ENCODE measurements at places on chromosomes 12 and 14. TPM values are rescaled to one million over a fixed set of nuclear protein-coding genes. Genes with fewer than 3 reads are reported as not detected.

- no peaks in the 10 kb centered on the region for H3K36me3 ChIP-seq
- no peak overlapping the region for H3K4me3 ChIP-seq
- H3K4me1 ChIP-seq = peaks cover 4% of the 10 kb centered on the region
Measured at GRCh38 chr14:95488376-95489213, 27.9 kb downstream of the SYNE3 start.

- DNase-seq = no peak
- H3K36me3 ChIP-seq = no peaks in the 10 kb centered on the region
- H3K27me3 ChIP-seq = no peaks in the 10 kb centered on the region
Measured at GRCh38 chr14:101472518-101472849, 88.8 kb upstream of the DIO3 start.

DNA sequence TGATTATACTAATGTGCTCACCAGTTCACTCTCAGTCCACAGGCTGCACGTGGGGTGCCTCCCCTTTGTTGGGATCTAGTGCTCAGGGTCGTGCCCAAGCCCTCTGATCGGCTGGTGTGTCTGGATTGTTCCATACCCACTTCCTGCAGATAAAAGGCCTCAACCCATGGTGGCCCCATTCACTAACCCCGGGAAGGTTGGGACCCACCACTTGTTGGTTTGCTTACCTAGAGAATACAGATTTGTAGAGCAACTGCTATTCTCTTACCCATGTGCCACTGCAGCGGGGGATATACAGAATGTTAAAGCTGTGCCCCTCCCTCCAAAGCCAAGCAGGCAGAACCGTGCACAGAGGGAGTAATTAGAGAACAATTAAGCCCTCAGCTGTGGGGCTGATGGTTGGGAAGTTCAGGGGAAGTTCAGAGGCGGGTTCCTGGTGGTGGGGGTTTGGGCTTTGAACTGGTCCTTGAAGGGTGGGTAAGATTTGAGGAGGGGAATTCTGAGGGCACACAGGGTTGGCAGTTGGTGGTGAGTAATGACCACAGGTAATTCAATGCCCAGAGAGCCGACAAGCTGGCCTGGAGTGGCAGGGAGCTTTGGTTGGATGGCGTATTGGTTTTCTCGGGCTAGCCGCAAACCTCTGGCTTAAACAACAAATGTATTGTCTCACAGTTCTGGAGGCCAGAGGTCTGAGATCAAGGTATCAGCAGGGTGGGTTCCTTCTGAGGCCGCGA, 68.8 kb downstream of the ADCK1 start:
- H3K36me3 ChIP-seq = no peaks in the 10 kb centered on the region
- H3K27me3 ChIP-seq = no peaks in the 10 kb centered on the region
- no peak for DNase-seq
- no peak overlapping the region for H3K4me3 ChIP-seq
- no peaks in the 10 kb centered on the region for H3K4me1 ChIP-seq

Gene RITA1
- 41.0 TPM for total RNA-seq

Gene SLC7A7
- total RNA-seq = 0.85 TPM

All from Panc1 (cell line).